ENCODE measurements at places on chromosomes 3 and 15.

GRCh38 chr3:182713743-182714517, 79.4 kb upstream of the ATP11B start:
- peak; percentile 85 for DNase-seq

DNA sequence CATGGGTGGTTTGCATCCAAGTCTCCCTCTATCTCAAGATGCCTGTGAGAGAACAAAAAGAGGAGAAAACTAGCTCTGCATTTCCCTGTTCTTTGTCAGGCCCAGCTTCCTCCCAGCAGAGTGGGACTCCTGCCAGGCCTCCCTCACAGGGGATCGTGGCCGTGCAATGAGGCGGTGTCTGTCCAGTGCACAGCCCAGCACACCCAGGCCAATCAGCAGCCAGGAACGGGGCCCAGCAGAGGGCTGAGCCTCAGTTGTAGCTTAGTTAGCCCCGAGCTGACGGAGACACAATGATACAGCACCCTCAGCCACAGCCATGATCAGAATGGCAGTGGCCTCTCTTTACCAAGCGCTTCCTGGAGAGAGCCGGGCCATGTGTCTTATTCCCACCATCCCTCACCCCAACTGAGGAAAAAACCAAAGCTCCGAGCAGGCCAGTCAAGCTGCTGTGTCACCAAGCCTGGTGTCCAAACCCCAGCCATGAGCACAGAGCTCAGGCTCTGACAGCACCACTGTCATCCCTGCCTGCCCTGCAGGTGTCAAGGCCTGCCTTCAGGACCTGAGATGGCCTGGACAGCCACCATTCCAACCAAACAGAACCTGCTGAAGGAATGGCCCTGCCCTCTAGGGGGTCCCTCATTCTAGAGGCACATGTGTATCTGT, 71.1 kb downstream of the DNAJB8 start:
- DNase-seq: peak; percentile 72

DNA sequence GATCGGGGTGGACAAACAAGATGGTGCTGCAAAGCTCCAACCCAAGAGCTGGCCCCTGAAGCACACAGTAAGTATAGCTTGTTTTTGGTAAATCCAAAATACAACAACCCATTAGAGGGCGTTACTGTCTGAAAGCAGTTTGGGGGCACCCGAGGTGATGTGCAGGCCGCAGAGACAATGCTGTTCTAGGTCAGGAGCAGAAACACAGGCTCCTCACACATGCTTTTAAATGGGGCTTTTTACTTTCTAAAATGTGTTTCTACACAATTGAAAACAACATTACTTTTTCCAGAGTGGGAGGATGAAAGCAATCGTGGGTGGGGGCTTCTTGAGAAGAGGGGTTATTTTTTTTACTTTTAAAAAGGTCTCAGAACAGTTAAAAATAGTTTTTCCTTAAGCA, 1029.3 kb upstream of the CFAP20DC start:
- DNase-seq: no peak

- peak; percentile 57 for DNase-seq
Measured at GRCh38 chr3:159266779-159267178, 464.9 kb downstream of the MFSD1 start.

DNA sequence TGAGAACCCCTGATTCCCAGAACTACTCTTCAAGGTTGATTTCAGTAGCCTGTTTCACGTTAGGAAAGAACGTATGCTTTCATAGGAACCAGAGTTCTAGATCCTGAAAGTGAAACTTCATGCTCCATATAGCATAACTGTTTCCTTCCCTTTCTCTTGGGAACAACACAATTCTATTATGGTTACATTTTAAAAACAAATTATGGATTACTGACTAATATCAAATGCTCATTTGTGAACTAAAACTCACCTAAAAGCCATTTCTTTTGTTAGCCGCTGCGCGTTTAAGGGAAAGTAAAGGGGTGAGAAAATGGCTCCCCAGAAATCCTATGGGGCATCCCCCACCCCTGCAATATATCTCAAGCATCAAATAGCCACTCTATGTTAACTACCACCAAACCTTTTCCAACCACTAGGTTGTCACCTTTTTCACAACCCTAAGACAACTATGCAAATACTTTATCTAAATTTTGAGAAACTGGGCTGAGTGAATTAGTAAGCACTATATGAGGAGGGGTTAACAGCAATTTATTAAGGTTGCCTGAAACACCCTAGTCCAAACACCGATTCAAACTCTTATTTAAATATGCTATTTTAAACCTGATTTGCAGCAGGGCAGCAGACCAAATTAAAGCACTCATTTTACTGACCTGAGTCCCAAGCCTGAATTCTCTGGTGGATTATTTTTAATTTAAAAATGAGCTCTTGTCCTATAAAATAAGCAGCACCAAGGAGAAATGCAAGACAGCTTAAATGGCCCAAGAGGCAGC, 2.4 kb downstream of the SIAH2 start:
- peak; percentile 56 for DNase-seq

DNA sequence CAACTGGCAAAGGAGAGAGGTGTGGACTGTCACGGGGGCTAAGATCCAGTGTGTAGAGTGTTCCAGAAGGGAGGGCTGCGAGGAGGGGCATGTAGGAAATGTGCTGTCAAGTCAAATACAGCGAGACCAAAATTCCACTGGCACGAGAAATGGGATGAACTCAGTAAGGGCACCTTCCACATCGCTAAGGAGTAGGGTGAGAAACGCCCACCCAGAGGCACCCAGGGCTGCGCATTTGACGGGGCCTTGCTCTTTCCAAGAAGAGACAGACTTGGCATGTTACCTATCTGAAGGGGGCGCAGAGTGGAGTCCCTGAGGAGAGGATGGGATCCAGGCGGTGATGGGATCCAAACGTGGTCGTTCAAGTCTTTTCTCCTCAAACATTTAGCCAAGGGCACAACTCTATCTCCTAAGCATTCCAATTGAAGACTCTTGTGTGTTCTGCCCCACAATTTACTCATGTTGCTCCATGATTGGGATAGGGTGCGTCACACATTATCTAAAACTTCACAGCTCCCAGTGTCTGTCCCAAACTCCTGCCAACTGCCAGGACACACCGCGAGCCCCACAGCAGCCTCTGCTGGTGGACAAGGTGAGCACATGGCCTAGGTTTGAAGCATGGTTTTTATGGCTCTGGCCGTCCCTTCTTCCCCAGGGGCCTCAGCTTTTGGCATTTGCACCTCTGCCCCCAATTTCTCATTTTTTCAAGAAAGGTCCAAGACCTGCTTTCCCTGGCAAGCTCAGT, 7.6 kb downstream of the SELENOS start:
- peak; percentile 37 for DNase-seq

GRCh38 chr15:67720556-67721175, 104.6 kb upstream of the SKOR1 start:
- no peak for DNase-seq

GRCh38 chr15:68818769-68819494, 1.8 kb downstream of the ANP32A start:
- DNase-seq: peak; percentile 76

DNA sequence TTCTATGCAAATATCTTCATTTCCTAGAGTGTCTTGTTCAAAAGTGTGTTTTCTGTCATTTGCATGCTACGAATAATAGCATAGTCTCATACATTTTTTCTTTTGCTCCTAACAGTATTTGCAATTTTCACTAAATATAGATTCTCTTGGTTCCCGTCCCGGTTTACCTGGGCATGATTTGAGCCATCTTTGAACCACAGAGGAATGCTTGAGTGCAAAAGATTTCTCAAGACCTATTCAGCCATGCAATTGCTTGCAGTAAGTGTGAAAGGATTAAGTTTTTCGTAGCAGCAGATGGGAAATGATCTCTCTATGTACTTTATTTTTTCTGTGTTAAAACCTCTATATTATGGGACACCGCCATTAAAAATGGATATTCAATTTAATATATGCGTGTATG, 733.0 kb downstream of the ZPLD1 start:
- no peak for DNase-seq

DNA sequence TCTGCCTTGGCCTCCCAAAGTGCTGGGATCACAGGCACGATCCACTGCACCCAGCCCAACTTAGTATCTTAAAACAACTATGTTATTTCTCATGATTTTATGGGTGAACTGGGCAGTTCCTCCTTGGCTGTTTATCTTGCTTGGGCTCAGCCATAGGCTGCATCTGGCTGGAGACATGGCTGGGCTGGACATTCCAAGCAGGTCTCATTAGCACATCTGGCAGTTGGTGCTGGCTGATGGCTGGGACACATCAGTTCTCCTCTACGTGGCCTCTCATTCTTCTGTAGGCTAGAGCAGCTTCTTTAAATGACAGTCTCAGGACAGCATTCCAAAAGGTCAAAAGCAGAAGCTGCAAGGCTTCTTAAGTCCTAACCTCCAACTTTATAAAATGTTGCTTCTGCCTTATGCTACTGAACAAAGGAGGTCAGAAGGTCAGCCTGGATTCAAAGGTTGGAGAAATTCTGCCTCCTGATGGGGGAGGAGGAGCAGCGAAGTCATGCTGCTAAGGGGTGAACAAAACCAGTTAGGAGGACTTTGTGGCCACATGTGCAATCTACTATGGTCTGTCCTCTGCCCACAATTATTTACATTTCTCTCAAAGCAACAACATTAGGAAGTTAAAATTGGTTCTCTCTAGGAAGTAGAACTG, 144.0 kb downstream of the AQP9 start:
- no peak for DNase-seq

DNA sequence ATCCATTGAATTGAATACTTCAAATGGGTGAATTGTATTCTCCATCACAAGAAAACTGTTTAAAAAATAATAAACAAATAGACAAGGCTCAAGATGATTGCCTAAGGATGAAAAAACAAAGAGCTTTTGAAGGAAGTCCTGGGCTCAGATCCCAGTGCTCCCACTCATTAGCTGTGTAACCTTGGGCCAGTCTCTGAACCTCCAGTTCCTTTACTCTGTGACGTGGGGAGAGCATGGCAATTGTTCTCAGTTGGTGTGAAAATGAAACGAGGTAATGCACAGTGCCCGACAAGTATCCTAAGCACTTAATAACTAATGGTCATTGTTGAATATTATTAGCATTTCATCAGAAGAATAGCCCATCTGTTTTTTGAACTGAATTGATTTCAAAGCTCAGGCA, 40.7 kb downstream of the TNIK start:
- DNase-seq: no peak

DNA sequence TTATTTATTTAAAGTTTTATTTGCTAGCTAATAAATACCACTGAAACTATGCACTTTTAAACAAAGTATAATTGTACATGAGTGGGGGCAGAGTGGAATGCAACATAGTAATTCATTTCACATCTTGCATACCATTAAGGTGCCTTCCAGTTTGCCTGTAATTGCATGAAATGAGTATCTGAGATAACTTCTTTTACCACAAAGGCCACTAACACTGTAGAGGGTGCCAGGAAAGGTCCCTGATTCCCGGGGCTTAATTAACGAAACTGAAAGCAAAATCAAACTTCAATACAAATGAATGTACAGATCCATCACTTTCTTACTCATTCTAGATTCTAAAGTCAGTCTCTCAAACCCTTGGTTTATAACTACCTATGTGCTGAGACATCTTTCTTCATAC, 2.1 kb downstream of the CD47 start:
- peak; percentile 70 for DNase-seq

DNA sequence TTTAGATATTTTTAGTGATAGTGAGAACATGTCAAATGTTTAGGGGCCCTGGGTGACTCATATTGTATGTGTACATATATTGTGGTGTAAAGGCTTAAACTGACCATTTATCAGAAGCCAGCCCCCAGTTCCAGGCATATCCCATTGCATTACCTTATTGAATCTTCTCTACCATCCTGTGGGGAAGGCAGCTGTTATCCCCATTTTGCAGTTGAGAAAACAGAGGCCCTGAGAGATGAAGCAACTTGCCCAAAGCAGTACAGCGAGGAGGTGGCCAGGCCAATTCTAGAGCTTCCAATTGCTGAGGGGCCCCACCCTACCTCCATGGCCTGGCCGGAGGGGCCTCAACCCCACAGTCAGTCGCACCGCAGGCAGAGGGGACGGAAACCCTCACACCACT, 47.9 kb downstream of the ZNF710 start:
- DNase-seq: no peak

DNA sequence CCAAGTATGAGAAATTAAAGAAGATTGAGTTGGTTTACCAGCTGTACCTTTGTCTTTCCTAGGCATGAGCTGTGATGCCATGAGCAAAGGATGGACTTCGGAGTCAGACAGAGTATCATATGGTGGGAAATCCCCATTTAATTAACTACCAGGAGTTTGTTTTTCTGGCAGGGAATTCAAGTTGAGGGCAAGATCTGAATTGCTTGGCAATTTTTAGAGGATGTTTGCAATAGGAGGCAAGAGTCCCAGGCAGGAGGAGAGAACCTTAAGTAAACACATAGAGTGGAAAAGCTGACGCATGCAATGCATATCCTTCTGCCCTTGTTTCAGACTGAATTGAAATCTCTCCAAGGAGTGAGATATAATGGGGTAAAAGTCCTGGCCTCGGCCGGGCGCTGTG, 569.7 kb upstream of the MDFIC2 start:
- DNase-seq: no peak

GRCh38 chr3:29649815-29650547, 369.1 kb downstream of the RBMS3 start:
- DNase-seq: no peak

DNA sequence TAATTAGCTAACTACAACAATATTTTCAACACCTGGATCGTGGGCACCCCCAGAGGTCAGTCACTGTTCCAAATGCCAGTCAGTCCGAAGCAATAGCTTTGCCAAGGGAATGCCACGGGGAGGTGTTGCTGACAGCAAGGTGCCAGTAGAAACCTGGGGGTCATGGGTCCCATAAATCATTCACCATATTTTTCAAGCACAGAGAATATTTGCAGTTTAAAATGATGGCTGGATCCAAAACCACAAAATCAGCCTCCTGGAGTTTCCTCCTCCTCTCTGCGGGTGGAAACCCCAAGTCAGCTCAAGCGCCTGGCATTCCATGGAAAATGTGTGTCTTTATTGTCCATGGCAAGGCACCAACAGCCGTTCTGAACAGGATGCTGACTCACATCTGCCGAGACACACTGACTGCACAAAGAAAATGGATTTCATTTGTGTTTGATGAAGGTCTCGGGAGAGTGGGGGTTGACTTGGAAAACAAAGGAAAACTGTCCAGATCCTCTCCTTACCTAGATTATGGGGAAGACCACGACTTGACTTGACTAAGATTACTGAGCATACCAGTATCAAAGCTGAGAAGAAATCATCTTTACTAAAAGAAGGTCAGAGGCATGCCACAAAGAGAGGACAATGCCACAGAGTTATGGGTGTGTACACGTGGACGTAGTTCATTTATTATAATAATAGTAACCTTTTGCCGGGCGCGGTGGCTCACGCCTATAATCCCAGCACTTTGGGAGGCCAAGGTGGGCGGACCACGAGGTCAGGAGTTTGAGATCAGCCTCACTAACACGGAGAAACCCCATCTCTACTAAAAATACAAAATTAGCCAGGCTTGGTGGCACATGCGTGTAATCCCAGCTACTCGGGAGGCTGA, 26.4 kb downstream of the ANXA2 start:
- DNase-seq: no peak

Measured in erythroblast (primary cell).